ENCODE measurements at places on chromosomes 5 and 9.

DNA sequence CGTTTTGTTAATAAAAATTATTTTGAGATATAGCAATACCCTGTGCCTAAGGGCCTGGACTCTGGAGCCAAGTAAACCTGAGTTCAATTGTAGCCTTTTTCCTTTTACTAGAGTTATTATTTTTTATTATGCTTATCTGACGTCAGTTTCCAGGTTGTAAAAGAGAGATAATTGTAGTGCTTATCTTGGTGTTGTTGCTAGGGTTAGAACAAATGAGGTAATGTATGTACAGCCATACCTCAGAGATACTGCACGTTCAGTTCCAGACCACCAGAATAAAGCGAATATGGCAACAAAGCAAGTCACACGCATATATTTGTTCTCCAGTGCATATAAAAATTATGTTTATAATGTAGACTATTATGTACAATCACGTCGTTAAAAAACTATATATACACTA, 215.0 kb downstream of the VPS13A start:
- no peak for DNase-seq

DNA sequence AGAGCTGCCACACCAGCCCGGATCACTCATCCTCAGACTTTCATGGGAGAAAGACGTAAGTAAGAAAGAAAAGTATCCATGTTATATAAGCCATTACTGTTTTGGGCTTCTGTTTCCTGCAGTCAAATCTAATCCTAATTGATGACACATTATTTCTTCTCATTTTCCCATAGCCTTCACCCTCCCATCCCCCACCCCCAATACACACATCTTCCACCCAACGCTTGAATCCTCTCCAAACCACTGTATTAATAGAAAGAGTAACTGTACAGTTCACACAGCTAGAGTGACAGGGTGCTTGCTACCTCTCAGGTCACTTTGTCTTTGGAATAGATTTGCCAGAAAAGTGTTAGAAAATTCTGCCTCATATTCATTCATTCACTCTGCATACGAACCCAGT, 69.3 kb upstream of the IL17B start:
- DNase-seq = no peak

- DNase-seq = no peak
Observed at GRCh38 chr9:18009902-18010301, 431.0 kb downstream of the SH3GL2 start.

- no peak for DNase-seq
Observed at GRCh38 chr5:375336-375920, 53.9 kb downstream of the AHRR start.

DNA sequence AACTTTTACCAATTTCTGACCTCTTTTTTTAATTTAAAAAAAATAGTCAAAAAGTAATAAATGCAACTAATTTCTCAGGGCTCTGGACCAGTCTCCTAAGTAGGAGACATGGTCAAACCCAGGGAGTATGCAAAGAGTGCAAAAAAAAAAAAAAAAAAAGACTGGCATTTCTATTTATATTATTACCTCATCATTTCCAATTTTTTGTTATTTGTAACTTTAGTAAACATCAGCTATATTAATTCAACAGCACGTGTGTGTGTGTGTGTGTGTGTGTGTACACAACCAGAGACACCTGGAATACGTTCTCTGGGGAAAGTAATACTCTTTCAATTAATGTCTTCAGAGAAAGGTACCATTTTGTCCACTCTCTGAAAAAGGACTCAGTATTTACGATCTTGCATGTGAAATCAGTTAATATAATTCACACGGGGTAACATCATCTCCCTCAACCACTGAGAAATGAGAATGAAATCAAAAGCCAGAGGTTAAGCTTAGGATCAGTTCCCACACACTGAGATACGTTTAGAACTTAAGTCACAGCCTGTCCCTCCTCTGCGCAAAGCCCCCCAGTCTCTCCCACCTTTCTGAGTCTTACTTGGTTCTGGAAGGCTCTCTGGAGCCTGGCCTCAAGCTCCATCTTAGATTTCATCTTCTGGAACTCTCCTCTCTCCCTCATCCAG, 21.9 kb downstream of the ZNF608 start:
- DNase-seq = no peak

GRCh38 chr5:117245130-117245529, 670.5 kb upstream of the SEMA6A start:
- DNase-seq = no peak

All from stimulated activated CD8-positive, alpha-beta memory T cell treated with anti-CD3 and anti-CD28 coated beads, Interleukin-15, amount 100 ng/mL, for 1 hour (primary cell).